ENCODE measurements at places on chromosomes 16 and 17.

DNA sequence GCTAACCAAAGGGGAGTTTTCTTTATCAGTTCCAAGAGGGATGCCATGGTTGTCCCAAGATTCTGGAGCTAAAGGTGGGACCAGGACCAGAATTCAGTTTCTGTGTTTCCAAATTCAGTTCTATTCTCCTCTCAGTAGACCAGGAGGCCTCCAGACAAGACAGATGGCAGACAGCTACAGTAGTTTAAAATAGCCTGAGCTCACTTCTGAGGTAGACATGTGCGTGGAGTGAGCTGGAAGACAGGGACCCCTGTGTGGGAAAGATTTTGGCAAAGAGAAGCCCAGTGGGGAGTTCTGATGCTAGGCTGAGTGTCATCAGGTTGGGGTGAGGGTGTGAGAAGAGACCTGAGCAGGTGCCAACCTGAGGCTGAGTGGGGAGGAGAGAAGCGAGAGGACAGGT lies 95.4 kb downstream of the PRKCB start:
- no peak for DNase-seq

GRCh38 chr16:75287708-75288107 lies 36.3 kb upstream of the BCAR1 start:
- no peak for DNase-seq

DNA sequence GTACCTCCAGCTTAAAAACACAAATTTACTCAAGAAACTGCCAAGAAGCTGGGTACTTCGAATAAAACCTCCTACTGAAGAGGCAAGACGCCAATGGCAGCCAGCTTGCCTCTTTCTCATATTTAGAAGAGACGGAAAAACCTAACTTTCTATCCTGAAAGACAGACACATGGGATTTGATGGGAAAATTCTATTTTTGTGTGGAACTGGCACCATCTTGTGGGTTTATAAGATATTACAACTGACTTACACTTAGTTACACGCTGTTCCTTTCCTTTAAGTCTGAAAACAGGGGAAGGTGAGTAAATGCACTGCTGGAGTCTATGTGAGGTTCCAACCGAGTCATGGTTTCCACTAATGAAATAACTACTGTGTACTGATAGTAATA lies 10.3 kb downstream of the ZNF18 start:
- peak; percentile 57 for DNase-seq

DNA sequence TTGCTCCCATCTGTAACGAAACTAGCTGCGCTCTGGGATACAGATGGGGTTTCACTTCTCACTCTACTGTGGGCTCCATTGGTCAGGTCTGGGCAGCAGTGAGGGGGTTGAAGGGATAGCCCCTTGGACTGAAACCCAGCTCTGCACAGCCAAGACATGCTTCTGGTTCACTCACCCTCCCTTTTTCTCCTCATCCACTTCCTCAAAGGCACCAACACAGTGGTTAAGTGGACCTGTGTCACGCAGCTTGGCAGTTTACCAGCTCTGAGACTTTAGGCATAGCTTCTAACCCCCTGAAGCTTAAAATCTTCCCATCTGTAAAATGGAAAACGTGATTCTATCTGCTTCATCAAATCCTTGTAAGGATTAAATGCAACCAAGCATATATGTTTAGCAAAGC lies 11.5 kb upstream of the KRT38 start:
- DNase-seq = no peak

Data from A172 (cell line).